ENCODE measurements at places on chromosomes 13 and 19. TPM values are rescaled to one million over a fixed set of nuclear protein-coding genes. Genes with fewer than 3 reads are reported as not detected.

PSG3 gene
- total RNA-seq: not detected

WDR88 gene
- total RNA-seq: not detected

GPR12 gene
- total RNA-seq: not detected

- no peaks in the 10 kb centered on the region for H3K27me3 ChIP-seq
- no peak overlapping the region for H3K27ac ChIP-seq
- no peaks in the 10 kb centered on the region for H3K36me3 ChIP-seq
- H3K4me3 ChIP-seq: no peak overlapping the region
- no peak for DNase-seq
- H3K4me1 ChIP-seq: no peaks in the 10 kb centered on the region
Measured at GRCh38 chr13:67557642-67558241, 327.6 kb upstream of the PCDH9 start.

GRCh38 chr19:46115396-46116106 lies 8.9 kb downstream of the IGFL3 start:
- no peak overlapping the region for H3K4me3 ChIP-seq
- H3K4me1 ChIP-seq: peaks cover 10% of the 10 kb centered on the region
- H3K27ac ChIP-seq: no peak overlapping the region
- H3K27me3 ChIP-seq: no peaks in the 10 kb centered on the region

DNA sequence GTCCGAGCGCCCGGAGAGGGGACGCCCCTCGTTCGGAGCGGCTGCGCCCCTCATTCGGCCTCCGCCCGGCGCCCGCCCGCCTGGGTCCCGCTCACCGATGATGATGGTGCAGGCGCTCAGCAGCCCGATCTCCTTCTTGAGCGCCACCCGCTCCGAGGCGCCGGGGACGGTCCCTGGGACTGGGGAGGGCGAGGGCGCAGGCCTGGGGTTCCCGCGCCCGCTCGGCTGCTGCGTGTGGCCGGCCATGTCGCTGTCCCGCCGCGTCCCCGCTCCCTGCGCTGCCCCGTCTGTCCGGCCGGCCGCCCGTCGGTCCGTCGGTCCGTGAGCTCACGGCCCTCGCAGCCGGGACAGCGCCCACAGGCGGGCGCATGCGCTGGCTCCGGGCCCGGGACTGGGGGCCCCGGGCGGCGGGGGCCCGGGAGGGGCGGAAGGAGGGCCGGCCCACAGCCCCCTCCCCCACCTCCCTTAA lies at the start of gene SLC7A10:
SLC7A10 (minus strand) TSS at position 393 of the 469 bp plus-strand sequence; CDS start at position 246, 147 bp downstream.
- H3K4me3 ChIP-seq: no peak within 1 kb of the TSS
- no peak for DNase-seq
- H3K27me3 ChIP-seq: peaks cover 63% of the 10 kb centered on the region

GRCh38 chr19:50266041-50266440 lies 62.6 kb downstream of the MYH14 start:
- no peak for DNase-seq
- H3K4me3 ChIP-seq: no peak overlapping the region
- no peaks in the 10 kb centered on the region for H3K4me1 ChIP-seq
- no peaks in the 10 kb centered on the region for H3K27me3 ChIP-seq
- no peak overlapping the region for H3K27ac ChIP-seq

- no peaks in the 10 kb centered on the region for H3K36me3 ChIP-seq
- H3K4me3 ChIP-seq: no peak overlapping the region
- no peak overlapping the region for H3K27ac ChIP-seq
- H3K4me1 ChIP-seq: no peaks in the 10 kb centered on the region
- no peaks in the 10 kb centered on the region for H3K27me3 ChIP-seq
Measured at GRCh38 chr19:9008667-9009066, 1.5 kb downstream of the MUC16 start.

GRCh38 chr19:20858218-20858617 lies 64.8 kb upstream of the ZNF85 start:
- no peaks in the 10 kb centered on the region for H3K36me3 ChIP-seq
- no peak overlapping the region for H3K27ac ChIP-seq
- H3K4me1 ChIP-seq: no peaks in the 10 kb centered on the region

GRCh38 chr19:45244133-45244794 lies 943 bp downstream of the EXOC3L2 start:
- H3K27ac ChIP-seq: no peak overlapping the region
- H3K4me3 ChIP-seq: no peak overlapping the region
- no peak for DNase-seq
- H3K36me3 ChIP-seq: no peaks in the 10 kb centered on the region

DNA sequence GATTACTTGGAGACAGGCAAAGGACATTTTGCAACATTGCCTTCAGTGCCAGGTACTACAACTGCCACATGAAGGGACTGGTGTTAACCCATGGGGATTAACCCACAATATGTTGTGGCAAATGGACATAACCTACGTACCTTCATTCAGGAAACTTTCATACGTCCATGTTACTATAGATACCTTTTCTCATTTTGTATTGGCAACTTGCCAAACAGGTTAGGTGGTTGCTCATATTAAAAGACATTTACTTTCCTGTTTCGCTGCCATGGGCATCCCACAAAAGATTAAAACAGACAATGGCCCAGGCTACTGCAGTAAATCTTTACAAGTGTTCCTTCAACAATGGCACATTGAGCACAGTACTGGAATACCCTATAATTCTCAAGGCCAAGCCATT lies 925.3 kb downstream of the SLITRK6 start:
- H3K4me1 ChIP-seq: no peaks in the 10 kb centered on the region
- H3K27me3 ChIP-seq: no peaks in the 10 kb centered on the region
- no peak overlapping the region for H3K27ac ChIP-seq

GRCh38 chr19:13646758-13647157 lies 117.6 kb upstream of the MRI1 start:
- H3K4me1 ChIP-seq: no peaks in the 10 kb centered on the region
- H3K4me3 ChIP-seq: no peak overlapping the region
- H3K27ac ChIP-seq: no peak overlapping the region

GRCh38 chr13:45974500-45974899 lies 78.0 kb downstream of the ZC3H13 start:
- H3K4me3 ChIP-seq: no peak overlapping the region
- H3K27ac ChIP-seq: no peak overlapping the region
- no peaks in the 10 kb centered on the region for H3K4me1 ChIP-seq
- DNase-seq: no peak
- H3K27me3 ChIP-seq: no peaks in the 10 kb centered on the region

DNA sequence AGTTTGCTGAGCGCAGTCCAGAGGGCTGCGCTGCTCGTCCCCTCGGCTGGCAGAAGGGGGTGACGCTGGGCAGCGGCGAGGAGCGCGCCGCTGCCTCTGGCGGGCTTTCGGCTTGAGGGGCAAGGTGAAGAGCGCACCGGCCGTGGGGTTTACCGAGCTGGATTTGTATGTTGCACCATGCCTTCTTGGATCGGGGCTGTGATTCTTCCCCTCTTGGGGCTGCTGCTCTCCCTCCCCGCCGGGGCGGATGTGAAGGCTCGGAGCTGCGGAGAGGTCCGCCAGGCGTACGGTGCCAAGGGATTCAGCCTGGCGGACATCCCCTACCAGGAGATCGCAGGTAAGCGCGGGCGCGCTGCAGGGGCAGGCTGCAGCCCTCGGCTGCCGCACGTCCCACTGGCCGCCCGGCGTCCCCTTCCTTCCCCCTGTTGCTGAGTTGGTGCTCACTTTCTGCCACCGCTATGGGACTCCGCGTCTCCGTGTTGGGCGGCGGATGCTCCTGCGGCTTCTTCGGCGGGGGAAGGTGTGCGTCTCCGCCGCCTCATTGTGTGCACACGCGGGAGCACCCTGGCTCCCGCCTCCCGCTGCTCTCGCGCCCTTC lies 772 bp downstream of the GPC6 start:
- H3K4me3 ChIP-seq: peak overlapping the region; percentile 49
- peaks cover 42% of the 10 kb centered on the region for H3K4me1 ChIP-seq
- peak overlapping the region; percentile 50 for H3K27ac ChIP-seq
- H3K27me3 ChIP-seq: peaks cover 54% of the 10 kb centered on the region
- DNase-seq: peak; percentile 74
- no peaks in the 10 kb centered on the region for H3K36me3 ChIP-seq

DNA sequence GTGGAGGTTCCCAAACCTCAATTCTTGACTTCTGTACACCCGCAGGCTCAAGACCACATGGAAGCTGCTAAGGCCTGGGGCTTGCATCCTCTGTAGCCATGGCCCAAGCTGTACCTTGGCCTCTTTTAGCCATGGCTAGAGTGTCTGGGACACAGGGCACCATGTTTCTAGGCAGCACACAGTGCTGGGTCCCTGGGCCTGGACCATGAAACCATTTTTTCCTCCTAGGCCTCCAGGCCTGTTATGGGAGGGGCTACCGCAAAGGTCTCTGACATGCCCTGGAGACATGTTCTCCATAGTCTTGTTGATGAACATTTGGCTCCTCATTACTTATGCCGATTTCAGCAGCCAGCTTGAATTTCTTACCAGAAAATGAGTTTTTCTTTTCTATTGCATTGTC lies 701.4 kb downstream of the FGF9 start:
- H3K27me3 ChIP-seq: no peaks in the 10 kb centered on the region
- H3K4me3 ChIP-seq: no peak overlapping the region
- DNase-seq: no peak
- H3K4me1 ChIP-seq: no peaks in the 10 kb centered on the region

GRCh38 chr13:112466132-112467058 lies 90.2 kb downstream of the SPACA7 start:
- no peaks in the 10 kb centered on the region for H3K36me3 ChIP-seq
- no peak for DNase-seq
- no peak overlapping the region for H3K27ac ChIP-seq
- no peak overlapping the region for H3K4me3 ChIP-seq
- H3K4me1 ChIP-seq: no peaks in the 10 kb centered on the region

GRCh38 chr13:100254002-100254401 lies 165.1 kb downstream of the PCCA start:
- no peaks in the 10 kb centered on the region for H3K27me3 ChIP-seq
- DNase-seq: peak; percentile 65
- H3K4me1 ChIP-seq: no peaks in the 10 kb centered on the region
- no peak overlapping the region for H3K27ac ChIP-seq
- no peaks in the 10 kb centered on the region for H3K36me3 ChIP-seq

GRCh38 chr19:16893686-16893989 lies 4.8 kb downstream of the F2RL3 start:
- H3K36me3 ChIP-seq: no peaks in the 10 kb centered on the region
- H3K4me1 ChIP-seq: peaks cover 18% of the 10 kb centered on the region
- no peak overlapping the region for H3K4me3 ChIP-seq
- DNase-seq: no peak
- no peak overlapping the region for H3K27ac ChIP-seq
- no peaks in the 10 kb centered on the region for H3K27me3 ChIP-seq

GRCh38 chr13:50132904-50133357 lies 117.7 kb downstream of the KCNRG start:
- DNase-seq: no peak
- H3K36me3 ChIP-seq: no peaks in the 10 kb centered on the region
- H3K4me3 ChIP-seq: no peak overlapping the region
- peaks cover 5% of the 10 kb centered on the region for H3K4me1 ChIP-seq
- no peak overlapping the region for H3K27ac ChIP-seq

DNA sequence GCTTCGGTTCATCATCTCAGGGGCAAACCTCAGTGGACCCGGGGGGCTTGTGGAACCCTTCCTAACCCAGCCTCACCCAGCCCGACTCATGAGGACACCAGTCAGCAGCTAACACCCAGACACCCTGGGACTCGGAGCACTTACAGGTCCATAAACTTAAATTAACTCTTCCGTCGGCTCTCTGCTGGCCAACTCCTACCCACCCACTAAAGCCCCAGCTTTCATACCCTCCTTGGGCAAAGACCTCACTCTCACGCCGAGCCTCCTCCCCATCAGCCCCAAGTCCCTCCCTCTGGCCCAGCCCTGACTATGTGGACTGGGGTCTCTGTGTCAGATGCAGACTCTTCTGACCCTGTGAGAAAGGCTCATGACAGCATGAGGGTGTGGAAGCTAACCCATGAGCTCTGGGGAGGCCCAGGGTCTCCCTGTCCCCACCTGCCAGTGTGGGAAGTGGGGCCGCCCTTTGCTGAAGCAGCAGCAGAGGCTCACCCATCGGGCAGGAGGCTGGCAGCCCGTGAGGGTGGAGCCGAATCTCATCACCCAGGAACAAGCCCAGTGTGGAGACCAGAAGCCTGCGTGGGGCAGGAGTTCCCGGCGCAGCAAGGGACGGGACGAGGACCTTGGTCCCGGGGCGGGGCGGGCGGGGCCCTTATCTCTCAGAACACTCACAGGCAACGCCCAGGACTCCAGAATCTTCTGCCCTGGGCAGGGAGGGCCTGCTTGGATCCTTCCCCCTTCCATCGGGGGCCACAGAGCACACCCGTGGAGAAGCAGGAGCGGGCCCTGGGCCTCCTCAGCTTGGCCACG lies 19.8 kb downstream of the TCF3 start:
- peaks cover 40% of the 10 kb centered on the region for H3K36me3 ChIP-seq
- no peak overlapping the region for H3K4me3 ChIP-seq
- H3K27me3 ChIP-seq: no peaks in the 10 kb centered on the region
- no peak overlapping the region for H3K27ac ChIP-seq

DNA sequence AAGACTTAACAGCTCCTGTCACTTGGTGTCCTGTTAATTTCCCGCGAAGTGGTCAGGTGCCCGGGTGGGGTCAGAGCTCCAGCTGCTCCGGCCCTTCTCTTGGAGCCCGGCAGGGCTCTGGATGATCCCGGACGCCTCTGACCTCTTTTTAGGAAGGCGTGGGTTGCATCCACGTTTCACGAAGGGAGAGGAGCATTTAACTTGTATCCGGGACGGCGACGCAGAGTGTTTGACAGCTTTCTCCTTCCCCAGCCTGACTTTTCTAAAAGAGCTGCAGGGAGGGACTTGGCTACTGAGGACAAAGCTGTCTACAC lies 656 bp downstream of the ZNF155 start:
- no peak for DNase-seq
- no peaks in the 10 kb centered on the region for H3K4me1 ChIP-seq
- H3K4me3 ChIP-seq: peak overlapping the region; percentile 54
- H3K27ac ChIP-seq: no peak overlapping the region
- H3K27me3 ChIP-seq: no peaks in the 10 kb centered on the region

- H3K27ac ChIP-seq: no peak overlapping the region
- no peak for DNase-seq
- no peaks in the 10 kb centered on the region for H3K27me3 ChIP-seq
- H3K36me3 ChIP-seq: no peaks in the 10 kb centered on the region
- no peak overlapping the region for H3K4me3 ChIP-seq
Measured at GRCh38 chr13:63972328-63972727, 2556.7 kb upstream of the PCDH20 start.

GRCh38 chr19:2325281-2326046 lies 2.9 kb downstream of the LSM7 start:
- no peak overlapping the region for H3K4me3 ChIP-seq
- no peak overlapping the region for H3K27ac ChIP-seq
- DNase-seq: no peak
- peaks cover 67% of the 10 kb centered on the region for H3K36me3 ChIP-seq
- peaks cover 13% of the 10 kb centered on the region for H3K4me1 ChIP-seq
- H3K27me3 ChIP-seq: no peaks in the 10 kb centered on the region

GRCh38 chr19:9295411-9295849 lies 14.2 kb downstream of the ZNF699 start:
- H3K4me1 ChIP-seq: no peaks in the 10 kb centered on the region
- peaks cover 66% of the 10 kb centered on the region for H3K36me3 ChIP-seq
- DNase-seq: no peak
- H3K27me3 ChIP-seq: no peaks in the 10 kb centered on the region

- H3K27me3 ChIP-seq: no peaks in the 10 kb centered on the region
- no peak overlapping the region for H3K4me3 ChIP-seq
- no peak for DNase-seq
- no peaks in the 10 kb centered on the region for H3K36me3 ChIP-seq
- peaks cover 13% of the 10 kb centered on the region for H3K4me1 ChIP-seq
Measured at GRCh38 chr19:39138221-39139211, 12.9 kb downstream of the PAK4 start.

GRCh38 chr13:40787062-40787461 lies 2.3 kb upstream of the SLC25A15 start:
- no peaks in the 10 kb centered on the region for H3K27me3 ChIP-seq
- H3K4me3 ChIP-seq: no peak overlapping the region
- H3K36me3 ChIP-seq: peaks cover 4% of the 10 kb centered on the region
- H3K27ac ChIP-seq: peak overlapping the region; percentile 42
- H3K4me1 ChIP-seq: peaks cover 31% of the 10 kb centered on the region
